ENCODE measurements at places on chromosomes 3 and 15. TPM values are rescaled to one million over a fixed set of nuclear protein-coding genes. Genes with fewer than 3 reads are reported as not detected.

The IL17RE gene
- total RNA-seq, result 0.78 TPM

The PLS1 gene
- total RNA-seq, result 6.2 TPM

The TRIM42 gene
- total RNA-seq, result not detected

The SPSB4 gene
- not detected for total RNA-seq

The PLEKHO2 gene
- total RNA-seq, result 17.0 TPM

The GPR149 gene
- not detected for total RNA-seq

The CHST13 gene
- total RNA-seq, result 0.09 TPM

The AMT gene
- total RNA-seq, result 5.0 TPM

The TTC21A gene
- 0.55 TPM for total RNA-seq

The NFKBIZ gene
- total RNA-seq, result 122 TPM

The MOBP gene
- 0.14 TPM for total RNA-seq

Measured in activated T-helper 2 cell treated with anti-CD3 and anti-CD28 coated beads, Interferon-gamma antibody, Interleukin-2, Interleukin-4, amounts not matched to agents 10 μg/mL and 5 μg/mL and 100 μg/mL, durations not matched to agents 14 hours and 24 hours and 36 hours (primary cell).